ENCODE measurements at places on chromosomes 1 and 21.

- DNase-seq, result no peak
These were observed 128.1 kb upstream of the JUN start for GRCh38 chr1:58911841-58912499.

GRCh38 chr1:61754545-61754944, 12.3 kb downstream of the PATJ start:
- no peak for DNase-seq

DNA sequence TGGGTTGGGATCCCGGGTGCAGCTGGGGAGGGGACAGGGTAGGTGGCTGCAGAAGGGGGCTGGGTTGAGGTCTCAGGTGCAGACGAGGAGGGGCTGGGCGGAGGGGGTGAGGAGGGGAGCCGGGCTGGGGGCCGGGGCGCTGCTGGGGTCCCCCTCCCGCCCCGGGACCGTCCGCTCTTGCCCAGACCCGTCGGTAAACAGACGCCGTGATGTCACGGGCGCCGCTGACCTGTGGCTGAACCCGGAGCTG, 22.3 kb downstream of the DHRS3 start:
- DNase-seq, result no peak

GRCh38 chr1:109547463-109548320, 723 bp upstream of the GNAI3 start:
- DNase-seq, result no peak

GRCh38 chr1:203898458-203899352, 37.3 kb downstream of the SNRPE start:
- no peak for DNase-seq

- DNase-seq, result no peak
These were observed 63.1 kb downstream of the C1orf21 start for GRCh38 chr1:184449916-184450315.

Measured in activated CD4-positive, alpha-beta T cell treated with anti-CD3 and anti-CD28 coated beads, Interleukin-2, amount 50 U/mL, for 24 hours (primary cell).